ENCODE measurements at places on chromosomes 12 and 14. TPM values are rescaled to one million over a fixed set of nuclear protein-coding genes. Genes with fewer than 3 reads are reported as not detected.

Gene CLEC9A
- total RNA-seq: not detected

Gene HOXC12
- not detected for total RNA-seq

Gene PRICKLE1
- 1.2 TPM for total RNA-seq

Gene KIAA0586
- total RNA-seq: 9.9 TPM

Gene SSTR1
- total RNA-seq: not detected

Gene INSM2
- total RNA-seq: 0.06 TPM

Gene SMIM41
- not detected for total RNA-seq

Gene SLC38A4
- not detected for total RNA-seq

Gene ACOT2
- total RNA-seq: 47.5 TPM

Gene TIGAR
- total RNA-seq: 43.9 TPM

Gene APOF
- total RNA-seq: not detected

Gene IQSEC3
- total RNA-seq: 0.01 TPM

Gene MYBPC1
- not detected for total RNA-seq

Gene IL31
- total RNA-seq: not detected

Gene TMEM132C
- not detected for total RNA-seq

Gene RIMKLB
- total RNA-seq: 17.5 TPM

Gene SERPINA12
- total RNA-seq: not detected

Gene CDH24
- total RNA-seq: 3.4 TPM

Gene KITLG
- 12.3 TPM for total RNA-seq

Gene CEBPE
- total RNA-seq: not detected

Gene MOAP1
- 17.9 TPM for total RNA-seq

Gene FUT8
- total RNA-seq: 16.0 TPM

Gene VWF
- total RNA-seq: 0.14 TPM

Gene HNF1A
- total RNA-seq: 5.9 TPM

Gene KRT79
- total RNA-seq: 0.08 TPM

Gene ZNF891
- total RNA-seq: 0.55 TPM

Gene COX8C
- total RNA-seq: not detected

Gene SLC25A47
- total RNA-seq: not detected

Gene RAPGEF3
- 1.2 TPM for total RNA-seq

Gene OR6S1
- total RNA-seq: not detected

Gene SLC6A15
- 3.5 TPM for total RNA-seq

Gene BBOF1
- 5.3 TPM for total RNA-seq

Gene RD3L
- not detected for total RNA-seq

Gene ALDH6A1
- total RNA-seq: 2.5 TPM

Gene IAPP
- not detected for total RNA-seq

Gene IKBIP
- 71.2 TPM for total RNA-seq

Gene TMPRSS12
- not detected for total RNA-seq

Gene GZMB
- not detected for total RNA-seq

Gene SYCP3
- 0.12 TPM for total RNA-seq

Gene AQP2
- not detected for total RNA-seq

Gene UTP20
- total RNA-seq: 17.9 TPM

Gene TROAP
- total RNA-seq: 82.7 TPM

Gene ADGRD1
- 0.34 TPM for total RNA-seq

Gene ENDOU
- not detected for total RNA-seq

Gene RASSF9
- total RNA-seq: 0.46 TPM

Gene KRT6A
- total RNA-seq: 0.52 TPM

Gene MGP
- not detected for total RNA-seq

Gene MANSC4
- not detected for total RNA-seq
